Lung microvascular endothelial cell (primary cell): ENCODE measurements at places on chromosomes 12 and 14.

DNA sequence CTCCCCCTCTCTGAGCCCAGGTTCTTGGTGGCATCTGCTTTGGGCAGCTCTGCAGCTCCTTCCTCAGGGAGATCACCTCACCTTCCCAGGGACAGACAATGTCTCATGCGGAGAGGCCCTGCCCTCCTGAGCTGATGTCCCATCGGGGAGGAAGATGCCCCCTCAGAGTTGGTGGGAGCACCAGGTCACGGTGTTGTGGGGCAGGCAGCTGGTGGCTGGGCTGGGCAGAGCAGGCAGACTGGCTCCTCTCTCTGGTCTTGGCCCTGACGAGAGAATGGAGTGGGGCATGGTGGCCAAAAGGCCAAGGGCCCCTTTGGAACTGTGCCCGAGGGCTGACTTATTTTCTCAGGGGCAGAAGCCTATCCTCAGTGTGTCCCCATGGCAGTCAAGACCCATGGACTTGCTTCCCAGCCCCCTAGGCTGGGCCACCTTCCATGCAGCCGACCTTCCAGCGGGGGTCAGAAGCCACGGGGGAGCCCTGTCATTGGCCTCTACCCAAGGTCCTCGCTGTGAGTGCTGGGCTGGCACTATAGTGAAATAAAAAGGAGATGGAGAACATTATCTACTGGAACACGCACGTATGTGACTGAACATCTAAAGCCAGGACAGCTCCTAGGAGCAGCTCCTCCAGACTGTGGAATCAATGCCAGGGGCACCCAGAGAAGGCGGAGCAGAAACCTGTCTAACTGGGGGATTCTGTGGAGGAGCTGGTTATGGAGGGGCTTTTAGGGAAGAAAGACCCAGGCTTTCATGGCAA lies 21.9 kb downstream of the PPP2R5C start:
- DNase-seq, result no peak

- DNase-seq, result no peak
Observed at GRCh38 chr12:45458238-45458637, 242.3 kb downstream of the ANO6 start.

DNA sequence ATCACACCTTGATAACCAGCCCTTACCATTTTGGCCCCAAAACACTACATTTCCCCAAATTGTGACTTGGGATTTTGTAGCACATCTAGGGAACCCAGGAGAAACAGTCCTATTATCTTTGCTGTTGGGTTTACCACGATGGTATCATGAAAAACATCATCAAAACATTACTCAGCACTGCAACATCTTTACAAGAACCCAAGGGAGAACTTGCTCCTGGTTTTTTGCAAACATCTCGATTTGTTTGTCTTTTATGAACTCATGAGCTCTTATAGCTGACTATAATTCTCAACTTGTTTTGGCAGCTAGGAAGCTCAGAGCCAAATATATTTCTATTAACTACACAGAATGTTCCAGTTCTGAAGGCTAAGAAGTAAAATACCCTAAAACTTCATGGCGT lies 65.7 kb downstream of the TBX5 start:
- DNase-seq, result no peak

GRCh38 chr14:89618330-89618708 lies 201.3 kb upstream of the FOXN3 start:
- DNase-seq, result peak; percentile 37

DNA sequence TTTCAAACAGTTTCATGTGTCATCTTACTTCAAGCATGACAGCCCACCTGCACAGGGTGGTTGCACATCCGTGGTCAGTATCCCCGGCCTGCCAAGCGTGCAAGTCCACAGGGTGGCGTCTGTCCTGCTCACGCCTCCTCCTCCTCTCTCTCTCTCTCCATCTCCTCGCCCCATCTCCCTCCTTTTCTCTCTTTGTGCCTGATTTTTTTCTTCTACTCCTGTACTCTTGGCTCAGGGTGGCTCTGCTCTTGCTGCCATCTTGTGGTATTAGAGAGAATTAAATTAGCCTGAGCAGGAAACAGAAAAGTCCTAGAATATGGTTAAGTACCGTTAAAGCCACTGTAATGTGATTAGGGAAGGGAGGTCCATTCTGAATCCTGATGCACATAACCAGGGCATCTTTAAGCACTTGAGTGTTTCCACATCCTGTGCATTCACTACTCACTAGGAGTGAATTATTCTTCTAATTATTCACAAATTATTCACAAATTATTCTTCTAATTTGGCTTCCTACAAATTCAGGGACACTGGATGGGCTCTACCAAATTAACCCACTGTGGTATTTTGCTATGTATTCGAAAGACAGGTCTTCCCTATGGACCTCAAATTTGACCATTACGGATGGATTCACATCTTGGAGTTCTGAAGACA lies 25.5 kb upstream of the DTX1 start:
- peak; percentile 76 for DNase-seq

DNA sequence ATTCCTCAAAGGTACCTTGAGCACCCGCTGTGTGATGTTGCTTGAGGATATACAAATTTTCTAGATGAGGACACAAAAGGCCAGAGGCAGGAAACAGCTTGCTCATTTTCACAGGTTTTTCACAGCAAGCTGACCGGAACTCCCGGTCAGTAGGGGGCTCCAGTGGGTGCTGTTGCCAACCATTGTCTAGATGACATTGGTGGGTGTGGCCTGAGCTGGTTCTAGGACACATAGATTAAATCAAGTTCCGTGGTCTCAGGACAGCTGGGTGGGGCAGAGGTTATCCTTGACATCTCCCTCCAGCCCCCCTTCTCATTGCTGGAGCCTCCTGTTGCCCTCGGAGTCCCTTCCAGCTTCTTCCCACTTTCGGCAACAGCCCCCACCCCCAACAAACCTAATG lies 153.6 kb upstream of the FKBP4 start:
- peak; percentile 86 for DNase-seq

- no peak for DNase-seq
Observed at GRCh38 chr14:105395538-105395854, 2.8 kb upstream of the TEX22 start.

- no peak for DNase-seq
Observed at GRCh38 chr14:75289840-75290388, 11.3 kb downstream of the FOS start.

DNA sequence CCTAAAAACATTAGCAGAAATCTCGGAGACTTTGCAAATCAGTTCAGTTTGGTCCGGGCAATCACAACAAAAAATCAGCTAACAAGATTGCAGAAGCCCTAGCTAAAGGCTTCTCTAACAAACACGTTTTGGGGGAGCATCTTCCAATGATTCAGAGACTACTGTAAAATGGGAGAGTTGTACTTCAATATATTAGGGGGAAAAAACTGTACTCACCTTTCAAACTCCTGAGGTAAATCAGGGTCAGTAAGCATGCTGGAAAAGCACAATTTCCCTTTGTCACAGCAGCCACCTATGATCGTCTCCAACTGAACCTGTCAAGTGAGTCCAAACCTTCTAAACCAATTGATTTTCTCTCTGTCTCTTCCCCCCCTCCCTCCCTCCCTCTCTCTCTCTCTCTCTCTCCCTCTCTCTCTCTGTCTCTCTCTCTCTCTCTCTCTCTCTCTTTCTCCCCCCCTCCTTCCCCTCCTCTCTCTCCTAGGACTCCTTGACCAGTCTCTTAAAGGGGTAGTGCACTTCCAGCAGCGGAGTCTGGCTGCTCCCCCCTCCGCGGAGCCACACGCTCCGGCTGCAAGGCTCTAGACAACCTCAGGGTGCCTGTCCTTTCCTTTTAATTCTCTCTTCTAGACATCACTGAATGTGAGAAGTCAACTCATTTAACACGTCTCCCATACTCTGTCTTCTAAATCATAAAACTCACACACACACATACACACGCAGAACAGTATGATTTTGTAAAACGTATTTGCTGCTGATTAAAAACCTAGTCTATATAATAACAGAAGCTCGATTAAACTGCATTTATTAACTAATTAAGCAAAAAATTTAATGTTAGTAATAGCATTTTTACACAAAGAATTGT lies at the start of gene SOX5:
SOX5 (minus strand) TSS at position 323 of the 862 bp plus-strand sequence; CDS start at position 254, 69 bp downstream.
- DNase-seq, result no peak

DNA sequence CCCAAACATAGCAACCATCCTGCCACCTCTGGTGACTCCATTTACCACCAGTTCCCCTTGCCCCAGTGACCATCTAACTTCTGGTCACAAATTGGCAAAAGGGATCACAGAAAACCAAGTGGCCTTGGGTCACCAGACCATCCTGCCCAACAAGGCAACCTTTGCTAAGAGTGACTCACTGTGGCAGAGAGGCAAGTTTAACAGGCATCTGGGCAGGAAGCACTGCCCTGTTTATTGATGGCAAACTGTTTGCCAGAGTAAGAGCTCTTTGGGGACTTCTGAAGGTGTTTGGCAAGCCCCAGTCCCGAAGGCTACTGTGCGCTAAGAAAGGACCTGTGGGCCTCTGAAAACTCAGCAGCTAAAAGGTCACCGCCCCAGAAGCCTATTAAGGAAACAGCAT lies 28.2 kb upstream of the TMEM233 start:
- no peak for DNase-seq

- DNase-seq, result no peak
Observed at GRCh38 chr12:6644903-6645302, 2.3 kb downstream of the ACRBP start.

DNA sequence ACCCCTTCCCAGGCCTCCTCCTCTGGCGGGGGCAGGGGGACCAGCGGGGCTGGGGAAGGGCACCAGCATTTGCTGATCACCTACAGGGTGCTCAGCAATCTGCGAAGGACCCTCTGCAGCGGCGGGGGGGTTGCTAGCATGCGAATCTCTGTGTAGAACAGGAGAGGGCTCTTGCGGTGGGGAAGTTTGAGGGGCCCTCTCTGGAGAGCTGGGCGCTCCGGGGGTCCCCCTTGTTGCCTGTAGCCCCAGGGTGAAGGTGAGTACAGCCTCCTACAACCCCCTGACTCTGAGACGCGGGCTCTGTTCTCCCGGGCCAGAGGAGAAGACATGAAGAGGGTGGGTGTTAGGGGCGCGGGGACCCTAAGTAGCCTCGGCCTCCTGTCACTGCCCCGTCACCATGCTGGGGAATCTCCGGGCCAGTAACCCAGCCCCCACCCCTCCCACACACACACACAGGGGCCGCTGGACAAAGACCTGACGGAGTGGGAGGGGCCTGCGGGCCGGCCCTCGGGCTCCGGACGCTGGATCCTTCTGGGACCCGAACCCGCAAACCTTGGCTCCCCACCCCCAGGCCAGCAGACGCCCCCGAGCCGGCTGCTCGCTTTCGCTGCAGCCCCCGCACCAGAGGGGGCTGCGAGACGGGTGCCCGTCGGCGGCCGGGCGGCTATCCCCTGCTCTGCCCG lies 734 bp downstream of the FIGNL2 start:
- no peak for DNase-seq

GRCh38 chr12:122349078-122349477 lies 73.4 kb downstream of the CLIP1 start:
- DNase-seq, result no peak
